ENCODE measurements at places on chromosomes 7 and 10.

- no peak for DNase-seq
Measured at GRCh38 chr7:140287988-140288387, 110.3 kb downstream of the SLC37A3 start.

GRCh38 chr7:129468087-129468486 is 33.9 kb downstream of the STRIP2 start:
- DNase-seq = peak; percentile 96

GRCh38 chr10:102405108-102405571 is 9.6 kb downstream of the NFKB2 start:
- no peak for DNase-seq

DNA sequence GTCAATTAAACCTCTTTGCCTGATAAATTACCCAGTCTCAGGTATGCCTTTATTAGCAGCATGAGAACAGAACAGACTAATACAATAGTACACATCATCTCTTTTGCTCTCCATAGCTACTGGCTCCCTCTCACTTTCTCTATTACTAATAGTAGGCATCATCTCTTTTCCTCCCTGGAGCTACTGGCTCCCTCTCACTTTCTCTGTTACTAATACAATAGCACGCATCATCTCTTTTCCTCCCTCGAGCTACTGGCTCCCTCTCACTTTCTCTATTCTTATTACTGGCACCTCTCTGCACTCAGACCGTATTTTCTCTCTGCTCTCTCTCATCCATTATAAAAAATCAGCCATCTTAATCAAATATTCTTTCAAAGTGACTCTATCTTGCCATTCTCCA is 37.1 kb downstream of the SLC25A13 start:
- no peak for DNase-seq

GRCh38 chr7:124672011-124672410 is 93.6 kb downstream of the GPR37 start:
- DNase-seq = no peak

DNA sequence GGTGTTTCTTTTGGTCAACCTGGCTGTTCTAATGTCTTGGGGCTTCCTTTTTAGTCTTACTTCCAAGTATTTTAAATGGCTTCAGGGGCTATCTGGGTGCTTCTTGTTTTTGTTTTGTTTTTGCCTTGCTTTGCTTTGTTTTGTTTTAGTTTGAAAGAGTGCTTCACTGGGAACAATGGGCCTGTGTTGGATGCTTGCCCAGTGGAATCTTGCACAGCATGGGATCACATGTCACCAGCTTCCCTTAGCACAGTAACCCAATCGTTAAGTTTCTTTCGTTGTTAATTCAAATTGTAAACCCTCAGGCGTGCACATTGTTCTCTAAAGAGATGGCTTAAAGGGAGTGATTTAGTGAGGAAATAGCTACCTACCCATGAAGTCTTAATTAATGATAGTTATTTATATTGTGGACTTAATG is 8.9 kb downstream of the COL17A1 start:
- peak; percentile 47 for DNase-seq

GRCh38 chr7:69699931-69700330 is 101.7 kb downstream of the AUTS2 start:
- DNase-seq = no peak

Measured in retinal pigment epithelial cell (primary cell).